ENCODE measurements at places on chromosomes 12 and 14. TPM values are rescaled to one million over a fixed set of nuclear protein-coding genes. Genes with fewer than 3 reads are reported as not detected.

DNA sequence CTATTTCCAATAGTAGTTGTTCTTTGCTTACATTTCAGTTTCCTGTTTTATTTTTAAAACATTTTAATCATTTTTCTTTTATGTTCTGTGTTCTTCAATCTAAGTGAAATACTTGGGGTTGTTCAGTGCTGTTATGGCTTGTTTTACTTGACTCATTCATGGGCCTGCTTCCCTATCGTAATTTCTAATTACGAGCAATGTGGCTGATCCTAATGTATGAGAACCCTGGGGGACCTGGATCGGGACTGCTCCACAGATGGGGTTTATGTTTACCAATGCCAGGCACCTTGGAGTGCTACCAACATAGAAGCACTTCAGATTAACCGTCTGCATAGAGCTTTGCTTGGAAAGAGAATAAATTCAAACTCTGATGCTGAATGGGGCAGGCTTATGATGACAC is 29.8 kb downstream of the TECPR2 start:
- DNase-seq, result no peak

- DNase-seq, result peak; percentile 67
Observed at GRCh38 chr12:104177663-104178501, 37.7 kb upstream of the TXNRD1 start.

GRCh38 chr14:90088176-90088575 is 26.4 kb downstream of the KCNK13 start:
- no peak for DNase-seq

DNA sequence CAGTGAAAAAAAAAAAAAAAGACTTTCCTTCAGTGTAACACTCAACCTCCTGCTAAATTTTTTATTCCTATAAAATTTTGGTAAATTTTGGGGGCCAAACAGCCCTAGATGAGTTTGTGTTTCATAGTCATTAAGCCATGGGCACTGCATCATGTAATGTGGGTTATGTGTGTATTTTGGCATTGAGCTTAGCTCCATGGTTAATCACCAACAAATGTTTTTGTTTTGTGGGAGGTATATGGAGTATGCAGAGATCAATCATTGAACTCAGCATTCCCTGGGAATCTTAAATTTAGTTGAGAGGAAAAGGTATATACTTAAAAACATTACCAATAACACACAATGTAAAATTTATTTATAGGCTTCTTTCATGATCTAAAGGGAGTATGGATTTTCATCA is 8.5 kb upstream of the ARMH4 start:
- no peak for DNase-seq

Gene PRB2
- total RNA-seq, result not detected

DNA sequence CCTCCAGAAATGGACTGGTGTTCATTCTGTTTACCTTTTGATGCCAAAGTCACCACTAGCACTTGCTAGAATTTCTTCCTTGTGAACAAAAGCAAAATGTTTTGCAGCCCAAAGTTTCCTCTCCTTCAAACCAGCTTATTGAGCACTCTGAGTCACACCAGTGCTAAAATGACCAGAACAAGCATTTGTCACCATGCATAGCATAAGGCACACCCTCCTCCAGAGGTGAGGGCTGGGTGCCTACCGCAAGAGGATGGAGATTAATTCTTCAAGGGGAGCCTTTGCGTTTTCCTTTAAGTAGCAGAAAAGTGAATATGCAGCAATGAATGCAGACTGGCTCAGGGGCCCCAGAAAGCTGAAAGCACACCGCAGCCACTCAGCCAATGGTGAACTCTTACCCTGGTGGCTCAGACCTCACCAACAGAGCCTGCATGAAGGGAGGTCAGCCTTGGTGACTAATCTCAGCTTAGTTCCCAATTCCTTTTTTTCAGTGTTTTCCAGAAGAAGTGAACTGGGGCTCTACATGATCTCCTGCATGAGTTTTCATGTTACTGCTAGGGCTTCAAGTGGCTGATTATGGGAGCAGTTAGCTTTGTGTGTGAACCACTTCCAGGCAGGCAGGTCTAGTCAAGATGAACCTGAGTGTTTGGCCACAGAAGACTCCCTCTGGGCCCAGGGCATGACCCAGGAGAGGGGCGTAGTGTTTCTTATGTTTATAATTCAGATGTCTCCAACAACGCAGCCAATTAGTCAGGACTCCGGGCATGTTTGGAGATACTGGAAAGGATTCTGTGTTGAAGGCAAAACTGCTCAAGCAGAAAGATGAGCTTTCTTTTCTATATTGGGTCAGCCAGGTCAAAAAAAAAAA is 96.3 kb downstream of the PAX9 start:
- no peak for DNase-seq

- peak; percentile 54 for DNase-seq
Observed at GRCh38 chr12:50589650-50590435, 85.1 kb downstream of the DIP2B start.

- DNase-seq, result no peak
Observed at GRCh38 chr12:132006056-132006680, 56.4 kb downstream of the EP400 start.
